ENCODE measurements at places on chromosomes 6 and 20.

DNA sequence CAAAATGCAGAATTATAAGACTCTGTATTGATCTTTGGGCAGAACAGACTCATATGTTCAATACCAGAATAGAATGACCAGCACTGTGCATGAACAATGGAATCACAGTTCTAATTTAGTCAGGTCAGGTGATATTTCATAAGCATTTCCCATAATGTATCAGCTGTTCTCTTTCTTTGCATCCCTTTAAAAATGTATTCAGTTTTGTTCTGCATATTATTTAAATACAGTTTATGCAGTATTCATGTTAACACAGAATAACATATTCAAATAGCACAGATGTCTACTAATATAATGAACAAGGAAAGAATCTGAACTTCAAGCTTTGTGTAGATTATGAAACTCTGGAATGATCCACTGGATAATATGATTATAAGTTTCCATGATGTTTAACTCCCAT is 128.5 kb downstream of the LAMP5 start:
- DNase-seq: no peak

- DNase-seq: peak; percentile 35
These were observed 181.2 kb upstream of the FOXQ1 start for GRCh38 chr6:1130709-1131108.

DNA sequence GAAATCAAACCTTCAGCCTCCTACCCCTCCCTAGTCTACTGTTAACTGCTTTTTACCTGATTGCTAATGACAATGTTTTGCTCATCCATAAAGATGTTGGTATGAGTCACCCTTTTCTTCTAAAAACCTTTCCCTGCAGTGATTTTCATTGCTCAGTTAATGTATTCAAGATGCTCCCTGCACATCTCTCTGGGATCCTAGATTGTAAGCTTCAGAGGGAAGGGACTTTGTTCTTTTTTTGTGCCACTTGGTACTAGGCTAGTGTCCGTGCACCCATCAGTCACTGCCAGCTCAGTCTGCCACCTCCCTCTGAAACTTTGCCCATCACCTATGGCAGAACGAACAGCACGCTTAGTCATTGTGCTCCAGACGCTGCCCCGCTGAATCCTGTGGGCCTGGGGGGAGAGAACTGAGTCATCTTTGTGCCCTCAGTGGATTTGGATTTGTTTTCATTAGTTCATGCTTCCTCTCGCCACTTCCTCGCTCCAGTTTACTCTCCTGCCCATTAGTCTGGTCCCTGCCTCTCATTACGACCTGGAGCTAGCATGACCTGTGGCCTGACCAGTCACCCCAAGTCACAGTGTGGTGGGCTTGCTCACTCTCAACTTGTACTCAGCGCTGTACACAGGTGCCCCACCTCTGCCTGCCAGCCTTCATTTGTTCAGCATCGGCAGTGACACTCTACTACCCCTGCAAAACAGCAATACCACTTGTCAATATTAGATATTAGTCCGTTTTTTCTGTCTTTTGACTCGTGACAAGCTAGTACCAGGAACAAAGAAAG is 78.0 kb upstream of the TMEM181 start:
- no peak for DNase-seq

DNA sequence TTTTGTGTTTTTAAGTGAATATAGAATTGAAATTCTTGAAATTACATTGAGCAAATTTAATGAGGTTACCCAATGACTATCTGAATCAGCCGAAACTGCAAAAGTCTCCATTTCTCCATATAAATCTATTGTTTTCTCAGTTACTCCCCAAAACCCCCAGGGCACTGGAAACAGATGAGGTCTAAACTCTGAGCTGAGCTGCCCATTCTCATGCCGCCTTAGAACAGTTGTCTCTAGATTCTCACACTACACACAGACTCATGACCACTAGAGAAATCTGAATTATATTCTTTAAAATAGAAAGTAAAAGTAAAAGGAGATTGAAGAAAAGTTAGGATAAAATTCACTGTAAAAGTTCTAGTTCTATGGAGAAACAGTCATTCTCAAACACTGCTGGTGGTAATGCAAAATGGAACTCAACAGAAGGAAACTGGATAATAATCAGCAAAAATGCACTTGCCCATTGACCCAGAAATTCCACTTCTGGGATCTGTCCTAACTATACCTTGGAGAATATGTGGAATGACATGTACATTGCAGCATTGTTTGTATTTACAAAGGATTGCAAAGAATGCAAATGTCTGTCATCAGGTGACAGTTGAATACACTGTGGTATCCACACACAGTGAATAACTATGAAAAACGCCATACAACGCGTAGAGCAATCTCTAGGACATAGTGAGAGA is 125.5 kb downstream of the IPCEF1 start:
- DNase-seq: no peak

- peak; percentile 56 for DNase-seq
These were observed 214.2 kb downstream of the TBC1D7 start for GRCh38 chr6:13113981-13114593.

GRCh38 chr20:9110916-9111432 is 42.1 kb downstream of the PLCB4 start:
- DNase-seq: no peak

- DNase-seq: no peak
These were observed 64.6 kb downstream of the RPP40 start for GRCh38 chr6:4939241-4939640.

DNA sequence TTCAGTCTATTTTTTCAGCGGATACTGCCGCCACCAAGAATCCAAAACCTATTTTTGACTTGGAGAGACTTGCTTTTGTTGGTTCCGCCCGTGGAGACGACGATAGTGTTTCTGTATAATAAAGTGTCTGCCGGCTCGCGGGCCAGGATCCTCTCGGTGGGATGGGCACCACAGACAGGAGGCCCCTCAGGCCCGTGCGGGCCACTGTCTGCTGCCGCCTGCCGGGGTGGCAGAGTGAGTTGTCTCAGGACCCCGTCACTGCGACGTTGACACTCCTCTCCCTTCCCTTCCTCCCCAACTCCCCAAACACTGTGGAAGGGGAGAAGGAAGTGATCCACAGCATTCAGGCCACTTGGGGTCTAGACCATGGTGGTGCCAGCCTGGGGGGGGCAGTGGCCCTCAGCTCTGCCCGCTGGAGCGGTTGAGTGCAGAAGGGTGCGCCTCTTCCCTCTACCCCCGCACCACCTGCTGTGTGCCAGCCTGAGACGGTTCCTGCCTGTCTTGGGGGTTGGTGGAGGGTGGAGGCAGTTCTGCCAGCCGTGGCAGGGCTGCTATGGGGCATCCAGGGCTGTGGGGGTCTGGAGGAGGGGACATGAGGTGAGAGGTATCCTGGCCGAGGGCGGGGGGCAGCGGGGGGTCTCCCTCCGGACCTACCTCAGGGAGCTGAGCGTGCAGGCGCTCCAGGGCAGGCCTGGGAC is 17.5 kb downstream of the RBM38 start:
- DNase-seq: no peak

- DNase-seq: no peak
These were observed 109.9 kb downstream of the CD2AP start for GRCh38 chr6:47587493-47587892.

GRCh38 chr6:158011980-158012566 is 30.4 kb downstream of the SYNJ2 start:
- DNase-seq: no peak

Measured in right hindlimb (tissue), 1 donor.